ENCODE measurements at places on chromosomes 1 and 21.

DNA sequence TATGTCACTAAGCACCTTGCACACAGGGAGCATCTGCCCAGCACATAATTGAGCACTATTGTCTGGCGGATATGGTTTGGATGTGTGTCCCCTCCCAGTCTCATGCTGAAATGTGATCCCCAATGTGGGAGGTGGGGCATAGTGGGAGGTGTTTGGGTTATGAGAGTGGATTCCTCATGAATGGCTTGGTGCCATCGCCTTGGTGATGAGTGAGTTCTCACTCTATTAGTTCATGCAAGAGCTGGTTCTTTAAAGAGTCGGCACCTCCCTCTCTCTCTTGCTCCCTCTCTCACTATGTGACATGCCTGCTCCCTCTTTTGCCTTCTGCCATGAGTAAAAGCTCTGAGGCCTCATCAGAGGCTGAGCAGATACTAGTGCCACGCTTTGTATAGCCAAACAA, 9.5 kb downstream of the CTSK start:
- peak; percentile 53 for DNase-seq

GRCh38 chr1:214349008-214349407, 68.0 kb downstream of the SMYD2 start:
- no peak for DNase-seq

- peak; percentile 12 for DNase-seq
These were observed 160.2 kb upstream of the COA6 start for GRCh38 chr1:234212764-234213657.

GRCh38 chr1:15742339-15742801, at the start of gene TMEM82:
Gene TMEM82 (plus strand): TSS chr1:15742499. CDS start chr1:15742560, 61 bp downstream.
- DNase-seq: no peak

DNA sequence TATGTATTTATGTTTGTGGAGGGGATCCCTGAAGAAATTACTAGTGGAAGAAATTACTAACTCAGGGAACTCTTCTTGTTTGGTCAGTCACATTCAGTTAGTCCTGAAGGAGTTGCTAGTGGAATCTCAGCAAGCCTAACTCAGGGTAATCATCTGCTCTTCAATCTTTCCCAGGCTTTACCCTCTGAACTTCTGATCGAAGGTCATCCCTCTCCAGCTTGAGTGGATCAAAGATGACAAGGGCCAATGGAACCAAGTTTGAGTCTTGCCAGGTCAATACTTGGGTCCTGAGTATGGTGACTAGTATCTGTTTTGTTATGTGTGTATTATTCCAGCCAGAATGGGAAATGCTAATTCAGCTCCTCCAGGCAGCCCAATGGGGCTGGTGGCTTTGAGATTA, 49.3 kb downstream of the CFH start:
- no peak for DNase-seq

GRCh38 chr21:41712201-41712600, 54.7 kb downstream of the RIPK4 start:
- DNase-seq: no peak

GRCh38 chr1:69791311-69791710, 223.6 kb downstream of the LRRC7 start:
- DNase-seq: no peak

DNA sequence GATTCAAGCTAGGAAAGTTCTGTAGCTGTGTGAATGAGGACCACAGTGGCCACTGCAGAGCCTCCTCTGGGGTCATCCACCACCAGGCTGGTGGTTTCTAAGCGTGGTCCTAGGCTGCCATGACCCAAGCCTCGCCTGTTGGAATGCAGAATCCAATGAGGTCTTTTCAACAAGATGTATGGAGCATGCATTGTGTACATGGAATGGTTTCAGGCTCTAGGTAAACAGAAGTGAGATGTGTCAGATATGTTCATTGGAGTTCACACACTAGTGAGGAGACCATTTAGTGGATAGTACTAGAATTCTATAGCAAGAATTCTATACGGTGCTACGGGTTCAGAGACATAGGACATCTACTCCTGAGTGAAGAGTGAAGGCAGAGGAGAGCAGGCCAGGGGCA, 10.7 kb downstream of the RNU5D-1 start:
- DNase-seq: no peak

- DNase-seq: no peak
These were observed 296.2 kb downstream of the VAV3 start for GRCh38 chr1:107668762-107669161.

- no peak for DNase-seq
These were observed 3.3 kb upstream of the COL8A2 start for GRCh38 chr1:36128126-36128904.

DNA sequence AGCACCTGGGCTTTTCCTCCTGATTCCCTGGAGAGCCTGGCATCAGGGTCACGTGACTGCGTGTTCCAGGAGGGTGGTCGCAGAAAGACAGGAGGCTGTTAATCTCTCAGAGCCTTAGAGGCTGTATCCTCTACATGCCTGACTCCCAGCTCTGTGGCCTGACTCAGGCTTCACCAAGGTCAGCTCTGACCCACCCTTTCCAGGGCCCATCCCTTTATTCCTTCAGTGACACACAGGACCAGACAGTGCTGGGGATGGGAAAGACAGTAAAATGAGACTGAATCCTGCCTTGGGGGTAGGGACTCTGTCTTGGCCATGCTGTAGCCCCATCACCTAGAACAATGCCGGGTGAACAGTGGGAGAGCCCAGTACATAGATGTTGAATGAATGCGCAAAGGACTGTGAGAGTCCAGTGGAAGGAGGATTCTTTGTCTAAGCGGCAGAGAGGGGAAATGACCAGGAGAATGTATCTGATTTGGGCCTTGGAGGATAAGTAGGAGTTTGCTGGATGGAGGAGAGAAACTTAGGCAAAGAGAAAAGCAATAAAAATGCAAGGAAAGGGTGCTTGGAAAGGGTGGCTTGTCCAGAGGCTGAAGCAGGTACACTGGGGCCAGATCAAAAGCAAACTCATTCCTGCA, 33.0 kb downstream of the EPHX1 start:
- DNase-seq: no peak

DNA sequence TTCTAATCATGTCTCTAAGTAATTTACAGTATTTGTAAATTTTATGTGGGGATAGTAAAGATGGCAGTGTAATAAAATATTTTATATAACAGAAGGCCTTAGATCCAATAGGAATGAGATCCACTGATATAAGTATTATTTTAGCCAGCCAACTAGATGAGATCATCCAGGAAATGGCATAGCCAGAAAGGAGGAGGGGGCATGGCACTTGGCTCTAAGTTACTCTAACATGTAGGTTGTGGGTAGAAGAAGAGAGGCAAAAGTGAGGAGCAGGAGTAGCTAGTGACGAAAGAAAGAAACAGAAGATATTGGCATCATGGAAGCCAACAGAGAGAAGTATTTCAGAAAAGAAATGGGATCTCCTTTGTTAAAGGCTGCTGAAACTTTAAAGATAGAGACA, 426.1 kb downstream of the PTPRC start:
- no peak for DNase-seq

DNA sequence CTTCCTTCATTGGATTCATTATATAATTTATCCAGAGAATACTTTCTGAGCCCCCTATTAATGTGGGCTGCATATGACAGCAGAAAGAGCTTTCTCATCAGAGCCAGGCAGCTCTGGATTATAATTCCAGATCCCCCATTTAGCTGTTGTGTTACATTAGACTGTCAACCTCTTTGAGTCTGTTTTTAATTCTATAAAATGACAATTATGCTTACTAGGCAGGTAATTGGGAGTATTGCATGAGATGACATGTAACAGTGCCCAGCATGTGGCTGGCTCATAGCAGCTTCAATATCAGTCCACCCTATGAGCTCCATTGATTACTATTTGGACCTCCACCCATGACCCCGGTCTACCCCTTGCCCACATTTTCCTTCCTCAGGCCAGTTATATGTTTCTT, 49.6 kb downstream of the ABCA4 start:
- no peak for DNase-seq

- DNase-seq: no peak
These were observed 119.1 kb downstream of the PTPRU start for GRCh38 chr1:29355375-29355774.

- DNase-seq: no peak
These were observed 65.5 kb upstream of the PALMD start for GRCh38 chr1:99580451-99580850.

GRCh38 chr1:94611681-94612475, 70.3 kb upstream of the F3 start:
- DNase-seq: no peak

GRCh38 chr1:1342584-1343115, 6.6 kb downstream of the DVL1 start:
- no peak for DNase-seq

- DNase-seq: no peak
These were observed 360.2 kb downstream of the DISC1 start for GRCh38 chr1:231986631-231987336.

- DNase-seq: no peak
These were observed 562 bp upstream of the EPB41 start for GRCh38 chr1:28913786-28914227.

GRCh38 chr1:7346070-7346596, 425.0 kb upstream of the VAMP3 start:
- no peak for DNase-seq

DNA sequence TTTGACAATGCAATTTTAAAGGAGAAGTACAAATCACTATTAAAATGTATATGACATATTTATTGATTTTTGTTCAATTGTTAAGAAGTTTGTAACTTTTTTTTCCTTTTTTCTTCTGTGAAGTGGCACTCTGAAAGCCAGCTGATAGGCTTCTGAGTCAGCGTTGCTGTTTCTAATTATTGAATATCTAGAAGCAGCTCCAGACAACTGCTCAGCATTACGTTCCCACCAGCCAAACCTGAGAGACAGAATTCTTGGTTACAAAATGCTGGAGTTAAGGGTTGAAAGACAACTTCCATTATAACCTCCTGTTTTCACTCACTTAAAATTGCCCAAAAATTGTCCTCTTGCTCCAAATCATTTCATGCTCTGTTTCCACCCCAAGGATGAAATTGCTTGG, 31.4 kb upstream of the LMX1A start:
- DNase-seq: no peak

- no peak for DNase-seq
These were observed 124.8 kb upstream of the GORAB start for GRCh38 chr1:170407138-170407537.

DNA sequence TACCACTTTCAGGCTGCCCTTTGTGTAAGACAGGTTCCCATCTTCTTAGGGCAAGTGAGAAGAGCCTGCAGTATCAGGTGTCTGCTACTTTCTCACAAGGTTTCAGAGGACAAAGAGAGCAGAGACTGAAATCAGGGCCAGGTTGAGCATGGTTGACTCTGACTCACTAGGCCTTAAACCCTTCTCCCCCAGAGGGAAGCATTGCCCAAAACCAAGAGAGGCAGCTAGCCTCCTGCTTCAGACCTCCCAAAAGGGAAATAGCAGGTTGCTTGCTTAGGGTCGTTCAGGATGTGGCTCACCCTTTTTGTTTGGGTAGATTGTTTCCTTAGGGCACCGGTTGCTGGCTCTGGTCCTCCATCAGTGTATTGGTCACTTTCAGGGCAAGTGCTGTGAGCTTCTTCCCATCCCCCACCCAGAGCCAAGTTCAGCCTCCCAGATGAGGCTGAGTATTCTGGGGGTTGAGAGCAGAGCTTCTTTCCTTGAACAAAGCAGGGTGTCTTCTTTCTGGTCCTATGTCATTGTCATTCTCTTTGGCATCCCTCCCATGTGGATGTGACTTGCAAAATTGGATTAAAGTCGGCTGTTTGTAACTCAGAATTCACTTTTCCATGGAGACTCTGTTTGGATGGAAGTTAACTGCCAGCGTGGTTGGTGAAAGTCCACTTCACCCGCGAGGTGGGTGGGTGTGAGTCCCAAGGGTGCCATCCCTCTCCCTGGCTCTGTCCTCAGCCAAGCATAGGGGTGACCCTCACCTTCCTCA, 55.5 kb upstream of the GALNT2 start:
- no peak for DNase-seq

DNA sequence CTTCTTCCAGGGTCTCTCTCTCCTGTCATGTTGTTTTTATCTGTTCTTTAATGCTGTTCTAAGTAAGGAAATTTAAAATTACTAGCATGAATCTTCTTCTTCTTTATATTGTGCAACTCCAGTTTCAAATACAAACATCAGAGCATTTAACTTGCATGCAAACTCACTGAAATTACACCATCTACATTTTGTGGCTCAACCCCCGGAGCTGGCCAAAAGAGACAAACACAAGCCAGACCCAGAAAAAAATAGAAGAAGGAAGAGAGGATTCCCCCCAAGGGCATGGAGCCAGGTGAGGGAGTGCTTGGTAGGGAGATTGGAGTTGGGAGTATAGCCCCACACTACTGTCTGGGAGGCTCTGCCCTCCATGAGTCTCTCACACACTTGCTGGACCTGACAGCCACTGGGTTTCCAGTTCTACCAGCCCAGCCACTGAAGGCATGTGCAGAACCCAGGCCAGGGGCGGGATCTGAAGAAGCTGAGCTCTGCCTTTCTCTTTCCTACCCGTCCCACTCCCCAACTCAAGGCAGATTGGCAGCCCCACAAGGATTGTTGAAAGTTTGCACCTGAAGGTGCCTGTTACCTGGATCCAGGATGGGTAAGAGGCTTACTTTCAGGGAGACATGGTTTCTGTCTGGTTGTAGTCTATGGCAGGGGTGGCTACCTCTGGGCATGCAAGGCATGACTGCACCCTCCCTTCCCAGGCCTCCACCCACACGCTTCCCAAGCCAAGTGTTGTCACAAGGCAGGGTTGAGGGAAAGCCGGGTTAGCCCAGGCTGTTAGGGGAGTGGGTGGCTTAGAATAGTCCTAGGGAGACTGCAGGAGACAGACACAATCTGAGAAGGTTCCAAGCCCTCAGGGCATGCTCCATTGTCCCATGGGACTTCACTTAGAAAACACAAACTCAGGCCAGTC, 297.2 kb downstream of the TGFB2 start:
- no peak for DNase-seq

- no peak for DNase-seq
These were observed 3.8 kb downstream of the LMX1A start for GRCh38 chr1:165352442-165353293.

GRCh38 chr1:200588698-200589097, 31.9 kb downstream of the KIF14 start:
- no peak for DNase-seq

DNA sequence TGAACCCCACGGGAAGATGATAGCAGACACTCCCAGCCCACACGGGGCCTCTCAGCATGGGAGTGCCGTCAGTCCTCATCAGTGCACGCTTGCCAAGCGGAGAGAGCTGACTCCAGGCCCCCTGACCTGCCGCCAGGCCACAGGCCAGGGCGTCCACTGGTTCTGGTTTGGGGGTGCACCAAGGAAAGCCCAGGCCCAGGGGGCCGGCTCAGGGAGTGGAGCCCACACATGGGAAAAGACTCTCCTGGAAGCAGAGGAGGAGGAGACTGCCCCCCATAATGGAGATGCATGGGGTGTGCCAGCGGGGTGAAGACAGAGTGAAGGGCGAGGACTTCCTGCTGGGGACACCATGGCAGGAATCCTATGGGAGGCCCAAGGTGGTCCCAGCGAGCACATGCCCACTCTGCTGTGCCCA, 6.4 kb downstream of the TRIM11 start:
- no peak for DNase-seq
